ENCODE measurements at places on chromosomes 1 and 21.

- no peak for DNase-seq
These were observed 3.5 kb downstream of the SAMSN1 start for GRCh38 chr21:14542638-14543037.

DNA sequence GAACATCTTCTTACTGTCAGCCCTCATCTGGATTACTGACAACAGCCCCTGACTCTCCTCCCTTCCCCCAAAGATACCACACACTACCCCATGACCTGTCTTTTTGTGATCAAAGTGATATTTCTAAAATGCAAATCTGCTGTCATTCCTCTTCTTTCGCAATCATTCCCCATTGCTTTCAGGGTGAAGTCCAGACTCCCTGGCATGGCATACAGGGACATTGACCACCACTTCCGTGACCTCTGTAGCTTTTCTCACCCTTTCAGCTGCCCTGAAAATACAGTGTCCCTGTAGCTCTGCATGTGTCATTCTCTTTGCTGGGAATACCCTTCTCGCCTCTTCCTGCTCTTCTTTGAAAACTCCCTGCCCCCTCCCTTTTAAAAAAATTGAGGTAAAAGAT is 4.1 kb downstream of the SERINC2 start:
- DNase-seq = no peak

- DNase-seq = no peak
These were observed 10.8 kb upstream of the LSM10 start for GRCh38 chr1:36408479-36408878.

GRCh38 chr1:228544021-228544850 is 57.1 kb downstream of the RNF187 start:
- DNase-seq = no peak

DNA sequence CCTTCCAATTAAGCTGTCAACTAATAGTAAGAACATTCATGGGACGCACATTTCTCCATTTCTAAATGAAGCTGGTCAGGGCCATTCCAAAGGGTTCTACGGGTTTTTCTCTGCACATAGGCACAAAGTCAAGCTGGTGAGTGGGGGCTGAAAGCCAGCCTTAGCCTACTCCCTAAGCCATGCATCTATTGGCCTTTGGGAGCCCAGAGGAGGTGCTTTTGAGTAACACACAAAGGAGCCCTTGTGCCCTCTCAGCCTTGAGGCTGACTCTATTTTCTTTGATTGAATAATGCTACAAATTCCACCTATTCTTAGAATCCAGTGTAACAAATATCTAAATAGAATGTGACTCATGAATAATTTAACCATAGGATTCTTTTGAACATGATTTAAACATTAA is 73.6 kb downstream of the RGS13 start:
- no peak for DNase-seq

- DNase-seq = no peak
These were observed 117.5 kb downstream of the C1orf21 start for GRCh38 chr1:184504040-184504954.

Data from stimulated activated CD4-positive, alpha-beta T cell treated with anti-CD3 and anti-CD28 coated beads, Interleukin-2, amount 100 ng/mL, for 24 hours (primary cell).